Calu3 (cell line): ENCODE measurements at places on chromosomes 5 and 9. TPM values are rescaled to one million over a fixed set of nuclear protein-coding genes. Genes with fewer than 3 reads are reported as not detected.

DNA sequence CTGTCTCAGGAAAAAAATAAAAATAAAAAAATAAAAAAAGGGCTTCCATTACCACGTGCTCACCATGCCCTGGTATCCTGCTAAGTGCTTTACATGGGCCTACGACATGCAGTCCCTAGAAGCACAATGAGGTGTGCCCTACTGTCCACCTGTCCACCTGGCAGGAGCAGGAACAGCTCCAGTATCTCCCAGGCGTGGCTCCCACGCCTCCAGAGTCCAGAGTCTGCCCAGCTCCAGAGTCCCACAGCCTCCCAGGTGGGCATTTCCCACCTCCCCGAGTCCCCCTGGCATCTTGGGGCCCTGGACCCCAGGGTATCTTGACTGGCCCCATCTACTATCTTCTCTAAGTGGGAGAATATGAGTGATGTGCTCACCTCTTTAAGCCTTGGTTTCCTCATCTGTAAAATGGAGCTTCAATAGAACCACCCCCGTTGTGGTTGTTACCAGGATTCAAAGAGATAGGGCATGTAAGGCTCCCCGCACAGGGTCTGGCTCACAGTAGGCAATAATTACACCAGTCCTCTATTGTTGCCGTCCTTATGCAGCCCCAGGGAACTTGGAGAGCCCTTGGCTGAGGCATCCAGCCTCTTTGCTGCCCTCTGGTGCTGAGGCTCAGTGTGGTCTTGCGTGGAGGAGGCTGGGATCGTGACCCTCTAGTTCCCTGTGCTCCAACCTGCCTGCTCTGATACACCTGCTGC, 8.9 kb downstream of the CXCL14 start:
- no peaks in the 10 kb centered on the region for H3K36me3 ChIP-seq
- no peak overlapping the region for H3K4me3 ChIP-seq
- no peak overlapping the region for H3K27ac ChIP-seq

- DNase-seq = peak; percentile 43
- H3K4me1 ChIP-seq = no peaks in the 10 kb centered on the region
- H3K27me3 ChIP-seq = no peaks in the 10 kb centered on the region
- no peak overlapping the region for H3K4me3 ChIP-seq
Observed at GRCh38 chr9:28073270-28073669, 500.0 kb upstream of the C9orf72 start.

Gene GZMA
- not detected in 2 replicates for total RNA-seq

Gene SLCO4C1
- total RNA-seq = 3.4 and 4.4 TPM in 2 replicates
